ENCODE measurements at places on chromosomes 3 and 15.

DNA sequence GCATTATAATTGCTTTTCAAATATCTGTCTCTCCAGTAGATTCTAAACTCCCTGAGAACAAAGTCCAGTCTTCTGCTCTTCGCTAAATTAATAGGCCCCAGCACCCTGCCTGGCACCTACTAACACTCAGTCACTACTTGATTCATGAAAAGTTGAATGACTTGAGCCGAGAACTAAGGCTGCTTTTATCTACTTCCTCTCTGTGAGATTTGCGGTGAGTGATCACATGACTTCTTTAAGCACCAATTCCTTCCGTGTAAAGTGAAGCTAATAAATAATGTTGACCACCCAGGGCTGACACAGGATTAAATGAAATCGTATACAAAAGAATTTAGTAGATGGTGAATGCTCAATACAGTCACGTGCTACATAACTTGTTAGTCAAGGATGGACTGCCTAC lies 44.6 kb upstream of the PGPEP1L start:
- DNase-seq = no peak

GRCh38 chr3:169764312-169764881 lies 463 bp downstream of the TERC start:
- no peak for DNase-seq

DNA sequence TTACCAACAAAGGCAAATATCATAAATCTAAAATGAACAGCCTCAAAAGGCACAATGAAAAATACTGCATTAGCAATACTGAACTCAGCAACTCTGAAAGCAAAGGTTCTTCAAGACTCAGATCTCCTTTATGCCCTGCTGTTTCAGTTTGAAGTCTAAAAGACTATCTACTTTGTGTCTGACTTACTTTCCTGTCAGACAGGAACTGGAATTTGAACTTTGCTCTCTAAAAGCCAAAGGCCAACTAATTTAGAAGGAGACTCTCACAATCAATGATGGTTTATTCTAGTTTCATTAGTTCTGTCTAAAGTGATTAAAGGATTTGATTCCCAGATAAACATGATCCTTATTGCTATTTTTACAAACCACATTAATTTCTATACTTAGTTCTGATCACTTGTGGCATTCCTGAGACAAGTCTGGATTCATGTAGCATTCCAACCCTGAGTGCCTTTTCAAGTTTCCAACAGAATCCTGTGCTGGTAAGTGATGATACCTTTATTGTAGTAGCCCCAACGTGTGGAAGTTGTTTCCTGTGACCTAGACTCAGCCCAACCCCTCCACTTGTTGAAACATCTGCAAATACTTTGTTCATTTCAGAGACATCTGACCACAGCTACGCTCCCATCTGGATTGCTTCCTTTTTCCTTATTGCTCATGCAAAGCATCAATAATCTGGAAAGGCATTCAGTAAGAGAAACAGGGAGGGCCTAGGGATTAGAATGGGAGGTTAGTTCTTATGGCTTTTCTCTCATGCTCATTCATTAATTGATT lies 14.9 kb upstream of the LEKR1 start:
- no peak for DNase-seq

- no peak for DNase-seq
Observed at GRCh38 chr15:39331584-39331983, 249.3 kb upstream of the THBS1 start.

GRCh38 chr15:73841756-73842725 lies 31.3 kb upstream of the TBC1D21 start:
- DNase-seq = no peak

DNA sequence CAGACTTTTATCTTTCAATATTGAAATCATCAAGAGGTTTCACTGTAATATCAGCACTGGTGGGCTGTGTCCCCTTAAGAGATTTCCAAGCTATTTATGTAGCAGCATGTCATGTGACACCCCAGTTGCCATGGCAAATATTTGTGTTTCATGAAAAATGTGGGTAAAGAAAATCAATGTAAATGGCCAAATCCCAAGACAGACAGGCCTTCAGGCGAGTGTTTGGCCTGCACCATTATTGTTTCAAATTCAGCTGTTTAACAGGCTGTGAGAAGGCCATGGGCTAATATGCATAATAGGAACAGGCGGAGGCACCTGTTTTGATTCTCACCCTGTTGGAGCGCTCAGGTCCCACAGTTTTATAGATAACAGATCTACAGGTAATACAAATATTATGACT lies 104.2 kb downstream of the IQCH start:
- no peak for DNase-seq

- no peak for DNase-seq
Observed at GRCh38 chr3:187072511-187072910, 66.8 kb downstream of the RPL39L start.

DNA sequence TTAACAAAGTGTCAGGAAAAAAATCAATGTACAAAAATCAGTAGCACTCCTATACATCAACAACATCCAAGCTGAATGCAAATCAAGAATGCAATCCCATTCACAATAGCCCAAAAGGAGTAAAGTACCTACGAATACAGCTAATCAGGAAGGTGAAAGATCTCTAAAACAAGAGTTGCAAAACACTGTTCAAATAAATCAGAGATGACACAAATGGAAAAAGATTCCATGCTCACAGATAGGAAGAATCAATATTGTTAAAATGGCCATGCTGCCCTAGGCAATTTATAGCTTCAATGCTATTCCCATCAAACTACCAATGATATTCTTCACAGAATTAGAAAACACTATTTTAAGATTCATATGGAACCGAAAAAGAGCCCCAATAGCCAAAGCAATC lies 223.7 kb upstream of the CD96 start:
- DNase-seq = no peak

DNA sequence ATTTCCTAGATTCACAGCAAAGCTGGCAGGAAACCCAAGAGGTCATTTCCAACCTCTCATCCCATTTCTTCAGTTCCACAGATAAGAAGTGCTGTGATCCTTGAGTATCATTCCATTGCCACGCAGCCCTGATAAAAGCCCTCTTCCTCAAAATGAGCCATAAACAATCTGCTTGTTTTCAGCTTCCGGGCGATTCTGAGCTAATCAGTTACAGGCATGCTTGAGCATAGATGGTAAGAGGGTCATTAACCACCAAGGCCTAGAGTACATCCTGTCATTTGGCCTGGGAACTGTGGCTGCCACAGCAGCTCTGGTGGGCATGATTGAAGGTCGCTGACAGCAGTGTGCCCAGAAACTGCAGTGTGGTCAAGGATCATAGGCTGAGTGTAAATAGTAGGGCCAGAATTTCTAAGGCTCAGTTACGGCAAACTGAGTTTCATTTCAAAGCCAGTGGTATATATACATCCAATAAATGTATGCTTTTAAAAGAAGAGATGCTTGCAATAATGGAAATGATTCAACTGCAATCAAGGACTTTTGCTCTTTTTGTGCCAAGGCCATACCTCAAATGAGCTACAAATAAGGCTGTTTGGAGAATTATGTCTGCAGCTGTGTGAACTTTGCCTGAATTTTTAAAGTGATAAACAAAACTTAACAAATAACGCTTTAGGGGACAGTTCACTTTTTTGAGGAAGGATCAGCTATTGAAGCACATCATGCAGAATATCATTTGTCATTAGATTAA lies 47.3 kb downstream of the P3H2 start:
- DNase-seq = no peak

GRCh38 chr15:26628071-26628470 lies 144.8 kb downstream of the GABRB3 start:
- DNase-seq = no peak

GRCh38 chr3:118675305-118675704 lies 359.3 kb downstream of the IGSF11 start:
- no peak for DNase-seq

- DNase-seq = no peak
Observed at GRCh38 chr15:69883306-69883705, 214.4 kb downstream of the TLE3 start.

- DNase-seq = no peak
Observed at GRCh38 chr3:82240322-82240721, 478.9 kb upstream of the GBE1 start.

DNA sequence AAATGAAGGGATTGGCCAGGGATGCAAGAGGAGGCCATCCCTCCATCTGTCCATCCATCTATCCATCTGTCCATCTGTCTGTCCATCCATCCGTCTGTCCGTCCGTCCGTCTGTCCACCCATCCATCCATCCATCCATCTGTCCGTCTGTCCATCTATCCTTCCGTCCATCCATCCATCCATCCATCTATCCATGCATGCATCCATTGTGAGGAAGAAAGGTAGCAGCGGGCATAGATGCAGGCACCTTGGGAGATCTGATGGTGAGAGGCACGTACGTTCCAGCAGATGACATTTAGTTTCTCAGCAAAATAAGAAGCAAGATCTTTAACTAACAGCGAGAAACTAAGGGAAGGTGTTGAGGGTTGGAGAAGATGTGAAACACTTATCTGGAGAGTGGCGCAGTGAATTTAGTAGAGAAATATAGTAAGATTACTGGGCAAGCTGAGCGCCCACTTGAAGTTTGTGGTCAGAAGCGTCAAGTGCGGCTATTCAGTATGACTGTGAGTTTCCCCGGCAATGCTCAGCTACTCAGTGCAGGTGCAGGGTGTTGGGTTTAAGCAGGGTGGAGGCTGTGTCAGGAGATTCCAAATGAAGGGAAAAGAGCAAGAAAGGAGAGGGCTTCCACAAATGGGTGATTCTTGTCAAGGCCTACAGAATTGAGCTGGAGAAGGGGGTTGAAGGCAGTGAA lies 22.4 kb upstream of the SRP14 start:
- DNase-seq = no peak

- DNase-seq = no peak
Observed at GRCh38 chr3:29201604-29202003, 79.3 kb upstream of the RBMS3 start.

DNA sequence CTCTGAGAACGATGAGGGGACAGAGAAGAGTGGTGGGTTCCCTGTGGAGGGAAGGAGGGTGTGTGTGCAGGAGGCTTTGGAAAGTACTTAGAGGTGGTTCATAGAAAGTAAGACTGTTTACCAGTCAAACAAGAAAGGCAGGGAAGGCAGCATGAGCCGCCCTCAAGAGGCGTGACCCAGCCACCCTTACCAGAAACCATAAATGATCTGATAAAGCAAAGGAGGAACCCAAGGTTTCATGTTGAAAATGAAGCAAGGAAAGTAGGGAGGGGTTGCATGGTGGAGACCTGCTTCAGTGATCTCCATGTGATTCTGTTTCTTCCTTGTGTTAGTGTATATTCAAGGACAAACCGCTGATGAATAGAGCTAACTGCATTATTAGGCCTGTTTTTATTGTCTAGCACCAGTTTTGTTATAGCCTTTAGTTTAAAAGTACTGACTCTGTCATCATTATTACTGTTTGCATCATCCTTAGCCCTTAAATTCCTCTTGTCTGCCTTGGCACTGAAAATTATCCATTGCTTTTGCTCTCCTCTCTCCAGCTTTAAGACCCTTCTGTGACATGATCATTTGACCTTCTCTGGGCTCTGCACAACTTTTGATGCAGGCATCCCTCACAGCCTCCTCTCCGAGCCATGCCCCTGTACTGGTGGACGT lies 96.1 kb downstream of the STAC start:
- DNase-seq = no peak

DNA sequence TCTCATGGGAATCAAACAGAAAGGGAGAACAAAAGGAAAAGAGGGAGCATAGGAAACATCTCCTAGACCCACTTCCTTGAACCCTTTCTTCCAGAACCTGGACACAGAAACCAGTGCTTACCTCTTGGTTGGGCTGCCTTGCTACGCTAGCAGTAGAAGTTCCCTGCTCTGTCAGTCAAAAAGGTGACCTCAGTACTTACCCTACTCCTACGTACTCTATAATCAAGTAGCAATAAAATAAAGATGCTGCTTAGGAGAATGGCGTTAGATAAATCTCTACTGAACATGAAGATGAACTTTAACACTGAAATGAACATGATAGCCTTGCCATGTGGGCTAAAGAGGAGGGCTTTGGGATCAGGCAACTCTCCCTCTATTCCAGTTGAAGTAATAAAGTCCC lies 7.4 kb downstream of the VEPH1 start:
- no peak for DNase-seq

Data from activated CD4-positive, CD25-positive, alpha-beta regulatory T cell treated with anti-CD3 and anti-CD28 coated beads, Interleukin-2, amount 50 U/mL, for 72 hours (primary cell).